ENCODE measurements at places on chromosomes 5 and 9. TPM values are rescaled to one million over a fixed set of nuclear protein-coding genes. Genes with fewer than 3 reads are reported as not detected.

Gene COL23A1
- total RNA-seq = not detected

Gene FAM193B
- total RNA-seq = 16.0 TPM

Gene ALDH1A1
- 6.0 TPM for total RNA-seq

Gene NCBP1
- total RNA-seq = 26.8 TPM

Gene HRCT1
- not detected for total RNA-seq

Gene WNK2
- total RNA-seq = 1.1 TPM

Gene PDLIM4
- 59.9 TPM for total RNA-seq

Gene SPATA31A3
- not detected for total RNA-seq

Gene CTSV
- 3.6 TPM for total RNA-seq

Gene TICAM2
- 1.00 TPM for total RNA-seq

All from melanocyte of skin (primary cell).